Activated CD8-positive, alpha-beta memory T cell treated with anti-CD3 and anti-CD28 coated beads, Interleukin-2, amount 50 U/mL, for 48 hours (primary cell): ENCODE measurements at places on chromosomes 12 and 14.

DNA sequence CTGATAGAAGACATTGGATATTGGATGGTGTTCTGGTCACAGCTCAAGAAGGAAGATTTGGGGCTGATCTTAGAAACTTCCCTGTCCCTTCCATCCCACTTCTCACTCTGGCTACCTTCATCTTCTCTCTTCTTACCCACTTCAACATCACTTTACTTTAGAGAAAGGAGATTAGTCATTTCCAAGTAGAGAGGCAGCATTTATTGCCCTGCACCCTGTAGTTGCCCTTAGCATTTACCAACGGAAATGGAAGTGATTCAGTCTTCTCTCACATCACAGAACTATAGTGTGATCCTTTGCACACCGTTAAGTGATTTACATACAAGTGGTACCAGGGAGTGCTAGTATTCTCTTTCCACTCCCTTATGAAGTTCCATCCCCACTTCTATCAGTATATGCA lies 52.4 kb downstream of the PHLDA1 start:
- no peak for DNase-seq

GRCh38 chr12:56551070-56551469 lies 29.4 kb downstream of the RBMS2 start:
- no peak for DNase-seq

- no peak for DNase-seq
Measured at GRCh38 chr12:50842637-50843493, at the start of gene TMPRSS12. TSS of gene TMPRSS12 (plus strand) at chr12:50842926. CDS start at chr12:50842965, 39 bp downstream.

DNA sequence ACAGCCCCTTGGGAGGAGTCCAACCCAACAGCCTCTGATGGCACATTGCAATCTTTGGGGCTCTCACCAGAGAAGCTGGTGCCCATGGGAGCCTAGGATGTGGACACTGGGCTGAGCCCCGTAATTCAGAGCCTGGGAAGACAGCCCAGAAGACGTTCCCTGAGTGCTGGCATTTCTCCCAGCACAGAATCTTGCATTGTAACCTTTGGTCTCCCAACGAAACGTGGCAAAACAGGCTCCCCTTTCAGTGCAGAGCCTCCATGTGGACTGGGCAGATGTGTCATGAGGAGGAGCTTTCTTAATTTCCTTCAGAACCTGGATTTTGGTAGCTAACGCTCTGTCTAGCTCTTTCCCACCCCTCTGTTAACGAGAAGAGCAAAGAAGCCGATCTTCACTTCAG lies 26.3 kb downstream of the BATF start:
- DNase-seq: no peak

GRCh38 chr12:253116-253831 lies 9.4 kb downstream of the SLC6A13 start:
- no peak for DNase-seq

DNA sequence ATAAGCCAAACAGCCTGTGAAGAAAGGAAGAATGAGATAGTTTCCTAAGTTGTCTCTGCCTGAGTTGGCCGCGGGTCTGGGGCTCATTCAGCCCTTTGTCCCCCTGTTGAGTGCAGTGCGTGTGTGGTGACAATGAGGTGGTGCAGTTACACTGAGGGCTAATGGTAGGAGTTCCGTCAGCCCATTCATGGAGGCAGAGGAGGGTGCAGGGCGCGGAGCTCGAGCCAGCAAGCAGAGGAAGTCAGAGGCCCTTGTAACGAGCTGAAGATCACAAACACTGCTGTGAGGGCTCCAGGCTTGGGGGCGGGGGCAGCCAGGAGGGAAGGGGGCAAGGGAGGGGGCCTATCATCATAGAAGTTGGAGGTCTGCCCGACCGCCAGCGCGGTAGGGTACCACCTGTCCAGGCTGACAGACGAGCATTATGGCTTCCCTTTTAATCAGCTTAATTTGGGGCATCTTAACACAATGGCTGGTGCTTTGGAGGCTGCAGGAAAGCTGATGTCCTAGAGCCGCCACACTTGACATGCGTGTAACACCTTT lies 20.5 kb downstream of the CCND2 start:
- DNase-seq: peak; percentile 48

GRCh38 chr12:24595652-24596235 lies 353.2 kb downstream of the BCAT1 start:
- no peak for DNase-seq

DNA sequence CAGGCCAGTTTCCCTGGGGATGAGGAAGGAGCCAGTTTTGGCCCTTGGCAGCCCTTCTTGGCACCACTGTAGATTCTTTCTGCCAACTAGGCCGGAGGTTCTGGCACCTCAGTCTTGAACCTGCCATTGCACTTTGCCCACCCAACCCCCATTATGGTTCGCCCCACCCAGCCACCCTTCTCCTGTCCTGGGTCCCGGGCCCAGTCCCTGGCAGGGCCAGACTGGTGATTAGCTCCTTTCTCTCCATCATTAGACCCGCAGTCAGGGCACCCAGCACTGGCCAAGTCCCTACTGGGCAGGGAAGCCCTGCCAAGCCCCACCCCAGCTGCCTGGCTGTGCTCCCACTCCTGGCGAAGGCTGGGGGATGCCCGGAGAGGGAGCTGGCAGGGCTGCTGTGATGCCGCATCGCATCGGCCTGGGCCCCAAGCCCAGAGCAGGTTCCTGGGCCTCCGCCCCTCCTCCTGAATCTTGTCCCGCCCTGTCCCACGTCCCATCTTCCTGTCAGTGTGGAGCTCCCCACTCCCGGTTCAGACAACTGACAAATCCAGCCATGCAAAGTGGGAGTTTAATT lies 9.8 kb downstream of the FAM222A start:
- no peak for DNase-seq

DNA sequence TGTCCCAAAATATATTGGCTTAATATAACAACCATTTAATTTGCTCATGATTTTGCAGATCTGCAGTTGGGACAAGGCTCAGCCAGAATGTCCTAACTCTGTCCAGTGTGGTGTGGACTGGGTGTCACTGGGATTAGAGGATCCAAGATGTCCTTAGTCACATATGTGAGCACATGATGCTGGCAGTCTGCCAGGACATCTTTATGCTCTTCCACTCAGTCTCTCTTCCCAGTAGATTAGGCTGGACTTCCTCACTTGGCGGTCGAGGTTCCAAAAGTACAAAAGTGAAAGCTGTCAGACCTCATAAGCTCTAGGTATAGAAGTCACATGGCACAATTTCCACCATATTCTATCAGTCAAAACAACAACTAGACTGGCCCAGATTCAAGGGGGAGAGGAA lies 167.9 kb upstream of the NTF3 start:
- no peak for DNase-seq

GRCh38 chr12:124754491-124754890 lies 109.2 kb downstream of the SCARB1 start:
- no peak for DNase-seq

DNA sequence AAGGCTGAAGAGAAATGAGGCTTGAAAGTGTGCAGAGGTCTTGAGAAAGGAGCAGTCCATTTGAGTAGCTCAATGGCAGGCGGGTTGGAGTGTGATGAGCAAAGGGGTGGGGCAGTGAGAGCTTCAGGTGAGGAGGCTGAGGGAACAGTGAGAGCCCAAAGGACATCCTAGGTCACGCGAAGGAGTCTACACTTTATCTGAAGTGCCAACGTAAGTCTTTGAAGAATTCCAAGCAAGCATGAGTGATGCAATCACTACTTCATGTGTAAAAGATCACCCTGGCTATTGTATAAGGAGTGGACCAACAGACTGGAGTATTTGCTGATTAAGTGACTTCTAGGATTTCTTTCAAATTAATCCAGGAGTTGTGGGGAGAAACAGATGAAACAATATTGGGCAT lies 159.9 kb upstream of the HIF1A start:
- peak; percentile 26 for DNase-seq

GRCh38 chr12:3527181-3527580 lies 36.2 kb downstream of the PRMT8 start:
- DNase-seq: no peak

GRCh38 chr12:121719926-121720414 lies 7.4 kb downstream of the TMEM120B start:
- no peak for DNase-seq

DNA sequence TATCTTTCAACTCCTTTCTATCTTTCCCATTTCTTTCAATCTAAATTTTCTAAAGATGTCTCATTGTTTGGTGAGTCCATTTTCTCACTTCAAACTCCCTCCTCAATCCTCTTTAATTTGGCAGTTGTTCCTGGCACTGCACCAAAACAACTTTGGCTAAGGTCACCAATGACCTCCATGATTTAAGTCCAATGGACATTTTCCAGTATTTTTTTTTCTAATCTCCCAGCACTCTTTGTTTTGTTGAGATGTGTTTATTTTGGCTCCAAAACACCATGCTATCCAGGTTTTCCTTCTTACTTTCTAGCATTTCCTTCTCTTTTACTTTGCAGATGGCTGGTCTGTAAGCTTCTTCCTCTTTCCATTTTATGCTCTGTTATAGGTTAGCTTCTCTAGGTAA lies 42.5 kb upstream of the OTOGL start:
- no peak for DNase-seq

- no peak for DNase-seq
Measured at GRCh38 chr12:94997061-94997460, 6.4 kb downstream of the NDUFA12 start.

- DNase-seq: no peak
Measured at GRCh38 chr12:72264548-72265175, 7.5 kb upstream of the TRHDE start.

- no peak for DNase-seq
Measured at GRCh38 chr14:68076451-68076850, 256.9 kb downstream of the RAD51B start.

DNA sequence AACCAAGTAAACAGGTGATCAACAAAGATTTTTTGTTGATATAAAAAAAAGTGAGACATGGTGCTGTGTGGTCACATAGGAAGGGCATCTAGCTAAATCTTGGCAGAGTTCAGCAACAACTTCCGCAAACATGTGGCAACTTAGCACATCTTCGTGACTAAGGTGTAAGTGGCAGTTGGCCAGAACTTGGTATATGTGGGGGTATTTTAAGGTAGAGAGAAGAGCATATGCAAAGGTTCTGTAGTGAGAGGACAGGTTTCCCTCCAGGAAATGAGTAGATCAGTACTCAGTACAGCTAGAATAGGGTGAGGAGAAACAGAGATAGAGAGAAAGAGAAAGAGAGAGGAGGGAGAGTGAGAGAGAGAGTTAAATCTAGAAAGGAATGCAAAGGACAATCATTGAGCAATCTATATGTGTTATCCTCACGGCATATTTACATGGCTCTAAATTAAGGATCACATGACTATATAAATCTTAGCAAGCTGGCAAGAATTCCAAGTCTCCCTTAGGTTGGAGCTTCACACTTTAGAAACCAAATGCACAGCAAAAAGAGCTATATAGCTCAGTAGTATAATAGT lies 227.7 kb upstream of the HMGA2 start:
- no peak for DNase-seq

GRCh38 chr14:38490273-38490672 lies 234.4 kb upstream of the CLEC14A start:
- no peak for DNase-seq

DNA sequence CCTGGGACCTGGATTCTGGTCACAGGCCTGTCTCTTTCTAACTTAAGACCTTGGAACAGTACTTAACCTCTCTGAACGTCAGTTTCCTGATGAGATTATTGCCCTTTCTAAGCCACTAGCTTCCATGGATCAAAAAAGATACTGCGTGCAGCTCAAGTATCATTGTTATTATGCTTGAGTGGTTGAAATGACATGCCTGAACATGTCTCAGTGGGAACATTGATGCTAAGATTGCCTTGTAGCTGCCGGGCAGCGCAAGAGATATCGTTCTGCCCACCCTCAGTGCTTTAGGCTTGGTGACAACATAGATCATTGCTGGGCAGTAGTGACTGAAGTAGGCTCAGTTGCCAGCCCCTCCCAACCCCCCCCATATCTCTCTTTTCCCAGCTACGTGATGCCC lies 131.9 kb downstream of the SMOC1 start:
- DNase-seq: no peak

DNA sequence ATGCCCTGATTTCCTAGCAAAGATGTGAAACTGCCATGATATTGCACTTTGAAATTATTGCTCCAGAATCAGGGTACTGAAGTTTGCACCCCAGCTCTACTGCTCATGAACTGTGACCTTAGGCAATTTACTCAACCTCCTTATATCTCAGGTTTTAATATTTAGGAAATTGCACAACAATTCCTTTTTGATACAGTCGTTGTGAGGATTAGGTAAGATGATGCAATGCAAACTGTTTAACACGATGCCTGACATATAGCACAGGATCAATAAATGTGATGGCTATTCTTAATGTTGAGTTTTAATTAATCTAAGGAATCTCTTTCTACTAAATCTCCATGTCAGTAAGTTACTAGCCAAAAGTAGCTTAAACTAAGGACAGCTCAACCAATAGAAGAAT lies 555.8 kb downstream of the GALC start:
- no peak for DNase-seq

DNA sequence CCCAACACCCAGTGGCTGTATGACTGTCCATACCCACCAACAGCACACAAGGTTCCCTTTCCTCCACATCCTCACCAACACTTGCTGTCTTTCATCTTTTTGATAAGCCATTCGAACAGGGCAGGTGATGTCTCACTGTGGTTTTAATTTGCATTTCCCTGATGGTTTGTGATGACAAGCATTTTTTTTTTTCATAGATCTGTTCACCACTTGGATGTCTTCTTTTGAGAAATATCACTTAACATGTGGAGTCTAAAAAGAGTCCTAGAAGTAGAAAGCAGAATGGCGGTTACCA lies 198.1 kb upstream of the DIO3 start:
- DNase-seq: no peak

DNA sequence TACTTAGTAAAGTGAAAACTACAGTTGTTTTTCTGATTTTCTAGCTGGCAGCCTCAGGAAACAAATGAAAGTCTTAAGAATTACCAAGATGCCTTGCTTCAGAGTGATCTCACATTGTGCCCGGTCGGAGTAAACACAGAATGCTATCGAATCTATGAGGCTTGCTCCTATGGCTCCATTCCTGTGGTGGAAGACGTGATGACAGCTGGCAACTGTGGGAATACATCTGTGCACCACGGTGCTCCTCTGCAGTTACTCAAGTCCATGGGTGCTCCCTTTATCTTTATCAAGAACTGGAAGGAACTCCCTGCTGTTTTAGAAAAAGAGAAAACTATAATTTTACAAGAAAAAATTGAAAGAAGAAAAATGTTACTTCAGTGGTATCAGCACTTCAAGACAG lies 28.9 kb downstream of the RXYLT1 start:
- DNase-seq: no peak

DNA sequence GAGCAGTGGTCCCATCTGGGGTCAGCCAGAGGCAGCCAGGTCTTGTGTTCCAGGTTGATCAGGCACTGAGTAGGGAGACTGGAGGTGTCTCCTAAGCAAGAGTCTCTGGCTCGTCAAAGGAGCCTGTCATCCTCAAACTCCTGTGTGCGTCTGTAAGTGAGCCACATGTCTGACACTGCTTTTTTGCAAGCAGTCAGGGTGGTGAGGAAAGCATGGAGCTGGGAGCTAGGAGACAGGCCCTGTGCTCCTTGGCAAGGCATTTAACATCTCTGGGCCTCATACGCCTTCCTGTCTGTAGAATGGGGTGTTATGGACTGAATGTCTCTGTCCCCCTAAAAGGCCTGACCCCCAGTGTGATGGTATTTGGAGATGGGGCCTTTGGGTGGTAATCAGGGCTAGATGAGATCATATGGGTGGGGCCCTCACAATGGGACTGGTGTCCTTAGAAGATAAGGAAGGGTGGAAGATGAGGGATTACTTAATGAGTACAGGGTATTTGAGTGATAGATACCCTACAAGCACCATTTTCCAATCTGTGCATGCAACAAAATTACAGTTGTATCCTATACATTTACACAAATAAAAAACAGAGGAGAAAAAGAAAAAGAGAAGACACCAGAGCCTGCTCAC lies 53.0 kb downstream of the ARL6IP4 start:
- no peak for DNase-seq

- peak; percentile 84 for DNase-seq
Measured at GRCh38 chr12:57741844-57742738, 2.7 kb upstream of the TSPAN31 start.
